ENCODE measurements at places on chromosomes 16 and 17. TPM values are rescaled to one million over a fixed set of nuclear protein-coding genes. Genes with fewer than 3 reads are reported as not detected.
A peak's percentile ranks its signal among the peaks of the same experiment; 100 is the strongest.

The ZNF469 gene
- 1.9 TPM for total RNA-seq

The CORO7 gene
- 18.1 TPM for total RNA-seq

The NTN1 gene
- 189 TPM for total RNA-seq

The PSMD12 gene
- 47.2 TPM for total RNA-seq

The GTF3C1 gene
- 58.3 TPM for total RNA-seq

The CSNK2A2 gene
- 35.9 TPM for total RNA-seq

The CDH16 gene
- 0.38 TPM for total RNA-seq

The HOXB9 gene
- not detected for total RNA-seq

The OTOP2 gene
- not detected for total RNA-seq

The CACNG1 gene
- total RNA-seq: not detected

- no peak for DNase-seq
These were observed 47.9 kb downstream of the WDR59 start for GRCh38 chr16:74936902-74937560.

DNA sequence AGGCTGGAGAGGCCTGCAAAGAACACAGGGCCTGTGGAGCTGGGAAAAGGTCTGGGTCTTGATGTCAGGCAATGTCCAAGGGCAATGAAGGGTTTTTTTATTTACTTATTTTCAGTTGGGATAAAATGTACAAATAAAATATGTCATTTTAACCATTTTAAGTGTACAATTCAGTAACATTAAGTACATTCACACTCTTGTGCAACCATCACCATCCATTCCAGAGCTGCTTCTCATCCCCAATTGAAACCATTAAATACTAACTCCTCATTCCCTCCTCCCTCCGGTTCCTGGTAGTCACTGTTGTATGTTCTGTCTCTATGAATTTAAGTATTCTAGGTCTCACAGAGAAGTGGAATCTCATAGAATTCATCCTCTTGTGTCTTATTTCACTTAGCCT is 444.7 kb downstream of the HS3ST3B1 start:
- DNase-seq: no peak

GRCh38 chr17:1100382-1100781 is 79.4 kb downstream of the ABR start:
- no peak for DNase-seq

GRCh38 chr17:77897741-77898301 is 60.7 kb upstream of the TNRC6C start:
- peak; percentile 11 for DNase-seq

GRCh38 chr17:74547736-74548135 is 1.8 kb upstream of the CD300C start:
- no peak for DNase-seq

- peak; percentile 82 for DNase-seq
These were observed 499 bp downstream of the PIP4K2B start for GRCh38 chr17:38798614-38799500.

GRCh38 chr17:74163836-74164235 is 39.6 kb upstream of the RPL38 start:
- DNase-seq: no peak

DNA sequence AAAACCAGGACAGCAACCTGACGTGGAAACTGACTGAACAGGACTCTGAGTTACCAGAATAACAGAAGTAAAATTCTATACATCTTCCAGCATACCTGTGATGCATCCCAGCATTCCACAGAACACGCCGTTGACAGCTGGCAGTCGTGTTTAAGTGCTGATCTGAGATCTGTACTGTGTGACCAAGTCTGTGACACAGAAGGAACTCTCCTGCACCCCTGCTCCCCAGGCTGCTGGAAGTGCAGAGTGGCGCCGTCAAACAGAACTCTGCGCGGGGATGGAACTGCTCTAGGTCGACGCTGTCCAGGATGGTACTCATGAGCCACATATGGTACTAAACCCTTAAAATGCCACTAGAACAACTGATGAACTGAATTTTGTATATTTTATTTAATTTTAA is 804 bp upstream of the ITGAE start:
- DNase-seq: no peak

DNA sequence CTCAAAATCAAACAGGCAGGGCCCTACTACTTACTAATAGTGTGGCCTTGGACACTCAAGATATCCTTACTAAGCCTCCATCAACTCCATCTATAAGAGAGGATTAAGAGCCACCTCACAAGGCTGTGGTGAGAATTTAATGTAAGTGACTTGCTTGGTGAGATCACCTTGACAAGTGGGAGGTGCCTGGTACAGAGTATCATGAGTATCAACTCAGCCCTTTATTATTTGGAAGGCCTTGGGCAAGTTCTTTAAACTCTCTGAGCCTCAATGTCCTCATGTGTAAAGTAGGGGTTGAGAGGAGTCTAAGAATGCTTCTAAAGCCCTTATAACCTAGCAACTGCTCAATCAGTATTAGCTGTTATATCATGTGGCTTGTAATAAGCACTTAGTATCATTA is 15.0 kb downstream of the THUMPD1 start:
- DNase-seq: no peak

- no peak for DNase-seq
These were observed 8.4 kb upstream of the CLDN9 start for GRCh38 chr16:3004319-3004718.

DNA sequence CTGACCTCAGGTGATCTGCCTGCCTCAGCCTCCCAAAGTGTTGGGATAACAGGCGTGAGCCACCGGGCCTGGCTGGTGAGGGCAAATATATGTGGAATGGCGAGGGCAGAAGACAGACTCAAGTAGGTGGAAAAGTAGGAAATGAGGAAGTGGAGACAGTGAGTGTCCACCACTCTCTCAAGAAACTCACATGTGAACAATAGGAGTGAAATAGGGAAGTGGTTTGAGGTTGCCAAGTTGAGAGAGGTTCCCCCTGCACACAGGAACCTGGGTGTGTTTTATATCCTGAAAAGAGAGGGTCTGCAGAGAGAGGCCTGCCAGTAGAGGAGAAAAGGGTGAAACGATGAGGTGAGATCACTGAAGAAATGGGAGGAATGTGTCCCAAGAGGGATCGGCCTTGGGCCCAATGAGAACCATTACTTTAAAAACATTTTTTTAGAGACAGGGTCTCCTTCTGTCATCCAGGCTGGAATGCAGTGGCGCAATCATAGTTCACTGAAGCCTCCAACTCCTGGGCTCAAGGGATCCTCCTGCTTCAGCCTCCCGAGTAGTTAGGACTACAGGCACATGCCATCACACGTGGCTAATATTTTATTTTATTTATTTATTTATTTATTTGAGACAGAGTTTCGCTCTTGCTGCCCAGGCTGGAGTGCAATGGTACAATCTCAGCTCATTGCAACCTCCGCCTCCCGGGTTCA is 17.1 kb upstream of the CORO1A start:
- DNase-seq: no peak

DNA sequence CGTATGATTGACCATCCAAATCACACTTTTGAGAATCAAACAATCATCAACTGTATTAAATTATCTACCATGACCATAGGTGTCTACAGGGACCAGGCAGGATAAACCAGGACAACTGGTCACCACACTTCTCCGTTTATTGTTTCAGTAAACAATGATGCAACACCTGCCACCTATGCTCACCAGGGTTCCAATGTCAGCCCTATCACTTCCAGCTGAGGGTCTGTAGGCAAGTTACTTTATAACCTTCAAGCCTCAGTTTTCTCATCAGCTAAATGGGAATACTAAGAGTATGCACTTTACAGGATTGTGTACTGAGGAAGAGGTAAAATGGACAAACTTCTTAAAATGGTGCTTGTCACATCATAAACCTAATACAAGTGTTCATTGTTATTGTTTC is 14.9 kb downstream of the TMEM114 start:
- DNase-seq: no peak

GRCh38 chr16:82459580-82460256 is 167.1 kb upstream of the CDH13 start:
- no peak for DNase-seq

GRCh38 chr16:86679490-86679889 is 101.1 kb downstream of the FOXL1 start:
- DNase-seq: no peak

DNA sequence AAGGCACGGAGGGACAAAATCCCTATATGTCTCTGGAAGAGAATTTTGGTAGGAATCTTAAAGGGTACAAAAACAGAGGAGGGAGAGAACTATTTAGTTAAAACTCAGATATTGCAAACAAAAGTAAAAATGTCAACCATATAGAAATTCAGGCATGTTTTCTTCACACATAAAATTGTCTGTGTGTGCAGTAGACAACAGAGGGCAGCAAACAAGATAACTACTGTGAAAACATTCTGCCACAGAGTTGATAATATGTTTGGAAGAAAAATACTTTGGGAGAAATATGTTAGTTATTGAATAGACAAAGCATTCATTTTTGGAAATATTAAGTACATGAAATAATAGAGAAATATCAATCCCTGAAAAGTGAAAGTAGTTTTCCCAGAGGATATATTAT is 56.2 kb downstream of the SNX11 start:
- DNase-seq: no peak

DNA sequence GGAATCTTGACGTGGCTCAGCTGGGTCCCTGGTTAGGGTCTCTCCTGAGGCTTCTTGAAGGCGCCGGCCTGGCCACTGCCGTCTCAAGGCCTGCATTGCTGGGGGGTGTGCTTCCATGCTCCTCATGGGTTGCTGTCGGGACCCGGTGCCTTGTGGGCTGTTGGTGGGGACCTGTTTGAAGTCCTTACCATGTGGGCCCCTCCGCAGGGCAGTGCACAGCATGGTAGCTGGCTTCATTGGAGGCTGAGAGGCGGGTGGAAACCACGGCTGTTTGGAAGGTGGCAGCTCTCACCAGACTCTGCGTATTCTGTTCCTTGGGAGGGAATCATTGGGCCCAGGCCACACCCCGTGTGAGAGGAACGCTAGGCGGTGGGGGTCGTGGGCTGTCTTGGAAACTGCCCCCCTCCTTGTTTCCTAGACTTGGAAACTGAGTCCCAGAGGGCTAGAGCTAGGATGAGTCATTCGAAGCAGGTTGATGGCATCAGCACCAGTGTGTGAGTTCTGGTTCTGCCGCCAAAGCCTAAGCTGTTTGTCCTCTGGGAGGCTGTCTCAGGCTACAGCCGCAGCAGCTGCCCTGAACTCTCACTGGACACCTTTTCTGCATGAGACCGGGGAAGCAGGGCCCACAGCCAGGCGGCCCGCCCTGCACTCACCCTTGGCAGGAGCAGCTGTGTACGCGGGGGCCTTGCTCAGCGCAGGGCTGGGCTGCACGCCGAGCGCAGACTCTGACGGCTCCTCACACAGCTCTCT is 35.2 kb downstream of the ZNF750 start:
- peak; percentile 94 for DNase-seq

- no peak for DNase-seq
These were observed 75.7 kb downstream of the NXN start for GRCh38 chr17:903691-904481.

DNA sequence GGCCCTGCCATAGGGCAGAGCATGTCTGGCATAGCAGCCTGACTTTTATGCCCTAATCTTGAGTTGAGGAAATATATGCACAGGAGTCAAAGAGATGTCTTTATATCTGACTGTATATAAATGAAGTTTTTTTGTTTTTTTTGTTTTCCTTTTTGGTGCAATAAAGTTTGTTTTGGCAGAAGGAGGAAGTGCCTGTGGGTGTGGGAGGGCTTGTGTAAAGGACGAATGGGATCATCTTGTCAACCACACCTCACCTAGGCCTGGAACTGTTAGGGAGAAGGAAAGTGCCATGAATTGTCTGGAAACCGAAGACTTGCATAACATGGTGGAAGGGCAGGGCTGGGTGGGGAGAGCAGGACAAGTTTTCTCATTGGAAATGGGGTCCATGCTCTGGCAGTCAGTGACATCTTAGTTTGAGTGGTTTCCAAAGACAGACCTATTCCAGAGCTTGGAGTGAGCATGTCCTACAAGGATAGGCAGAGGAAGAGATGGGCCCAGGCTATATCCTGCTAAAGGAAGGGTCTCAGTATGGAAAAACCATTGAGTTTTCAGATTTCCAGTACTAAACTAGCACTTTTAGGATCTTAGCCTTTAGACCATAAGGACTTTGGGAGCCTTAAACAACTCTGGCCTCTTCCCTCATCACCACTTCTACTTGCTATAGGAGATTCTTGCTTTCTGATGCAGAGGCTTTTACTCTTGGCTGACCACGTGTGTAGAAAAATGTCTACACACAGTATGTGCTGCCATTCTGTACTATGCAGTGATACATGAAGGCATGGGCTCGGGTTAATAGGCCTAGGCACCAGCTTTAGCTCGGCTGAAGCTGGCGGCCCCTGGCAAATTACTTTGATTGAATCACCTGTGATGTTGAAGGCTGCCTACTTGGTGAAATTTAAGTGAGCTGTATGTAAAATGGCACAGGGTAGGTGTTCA is 15.5 kb downstream of the SNF8 start:
- no peak for DNase-seq

DNA sequence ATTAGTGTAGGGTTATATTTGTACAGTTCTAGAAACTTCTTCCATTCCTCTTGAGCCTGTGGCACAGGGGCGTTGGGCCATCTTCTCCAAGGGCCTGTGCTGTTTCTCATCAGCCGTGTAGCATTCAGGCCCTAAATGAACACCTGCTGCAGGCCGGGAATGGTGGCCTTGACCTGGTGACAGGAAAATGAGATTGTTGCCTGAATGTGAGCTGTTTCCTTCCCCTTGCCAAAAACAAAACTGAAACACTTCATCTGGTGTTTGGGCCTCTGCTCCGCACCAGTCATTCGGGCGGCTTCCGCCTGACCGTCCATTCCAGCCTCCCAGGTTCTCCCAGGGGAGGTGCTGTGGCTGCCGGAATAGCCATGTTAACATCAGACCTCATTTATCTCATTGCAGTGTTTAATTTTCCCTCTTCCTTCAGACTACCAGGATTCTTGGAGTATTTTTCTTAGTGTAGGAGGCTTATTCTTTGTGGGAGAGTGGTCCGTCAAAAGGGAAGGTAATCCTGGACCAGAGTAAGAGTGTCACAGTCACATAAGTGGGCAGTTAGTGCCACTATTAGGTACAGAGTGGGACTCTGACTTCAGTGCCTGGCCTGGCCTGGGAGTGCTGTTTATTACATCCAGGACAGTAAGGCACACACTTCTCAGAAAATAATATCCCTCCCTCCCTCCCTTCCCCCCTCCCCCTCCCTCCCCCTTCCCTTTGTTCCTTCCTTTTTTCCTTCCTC is 61.9 kb downstream of the WWP2 start:
- peak; percentile 64 for DNase-seq

DNA sequence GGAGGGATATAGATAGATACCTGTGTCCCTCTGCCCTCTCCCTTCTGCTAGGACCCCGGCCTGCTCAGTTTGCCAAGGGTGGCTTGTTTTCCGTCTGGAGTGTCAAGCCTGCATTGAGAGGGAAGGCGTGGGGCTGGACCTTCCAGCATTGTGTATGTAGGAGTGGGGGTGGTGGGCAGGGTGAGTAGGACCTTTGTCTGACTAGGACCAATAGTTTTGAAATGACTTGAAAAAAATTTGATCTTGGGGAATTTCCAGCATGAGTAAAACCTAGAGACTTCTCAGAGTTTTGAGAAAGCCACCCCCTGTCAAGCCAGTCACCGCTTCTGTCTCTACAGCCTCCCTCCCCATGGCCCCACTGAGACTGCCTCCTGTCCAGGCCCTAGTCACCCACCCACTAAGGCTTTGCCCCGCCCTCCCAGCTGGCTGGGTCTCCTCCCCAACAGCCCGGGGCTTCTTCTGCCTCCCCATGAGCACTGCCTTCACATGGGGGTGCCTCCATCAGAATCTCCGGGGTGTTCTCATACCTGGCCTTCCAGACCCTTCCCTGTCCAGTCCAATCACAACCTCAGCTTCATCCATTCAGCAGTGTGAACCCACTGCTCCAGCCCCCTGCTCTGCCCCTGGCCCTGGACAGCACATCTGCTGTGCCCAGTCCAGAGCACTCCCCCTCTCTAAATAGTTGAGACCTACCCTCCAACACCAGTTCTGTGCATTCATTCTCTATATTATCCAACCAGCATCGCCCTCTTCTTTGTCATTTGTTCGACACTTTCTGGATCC is 207.0 kb downstream of the MSI2 start:
- DNase-seq: peak; percentile 63

- no peak for DNase-seq
These were observed 190.2 kb downstream of the SOX9 start for GRCh38 chr17:72311004-72311403.

All from right cardiac atrium (tissue), 5 donors.